Adrenal gland (tissue), 19 donors: ENCODE measurements at places on chromosomes 11 and 22.

DNA sequence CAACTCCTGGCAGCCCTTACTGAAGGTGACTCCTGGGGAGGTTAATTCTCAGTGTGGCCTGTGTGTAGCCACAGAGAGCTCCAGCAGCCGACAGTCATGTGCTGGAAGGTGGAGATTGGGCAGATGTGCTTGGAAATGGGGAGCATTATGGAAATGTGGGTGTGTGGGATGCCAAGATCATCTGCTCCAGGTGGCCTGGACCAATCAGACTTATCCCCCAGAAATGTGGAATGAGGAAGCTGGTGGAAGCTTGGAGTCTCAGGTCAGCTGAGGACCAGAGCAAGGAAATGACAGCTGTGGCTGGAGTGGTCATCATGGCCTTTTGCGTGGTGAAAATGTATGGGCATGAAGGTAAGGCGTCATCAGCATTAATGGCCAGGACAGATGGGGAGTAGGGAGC is 234.0 kb downstream of the MIAT start:
- no peaks in the 10 kb centered on the region for H3K36me3 ChIP-seq
- DNase-seq, result no peak
- H3K27me3 ChIP-seq, result no peaks in the 10 kb centered on the region

DNA sequence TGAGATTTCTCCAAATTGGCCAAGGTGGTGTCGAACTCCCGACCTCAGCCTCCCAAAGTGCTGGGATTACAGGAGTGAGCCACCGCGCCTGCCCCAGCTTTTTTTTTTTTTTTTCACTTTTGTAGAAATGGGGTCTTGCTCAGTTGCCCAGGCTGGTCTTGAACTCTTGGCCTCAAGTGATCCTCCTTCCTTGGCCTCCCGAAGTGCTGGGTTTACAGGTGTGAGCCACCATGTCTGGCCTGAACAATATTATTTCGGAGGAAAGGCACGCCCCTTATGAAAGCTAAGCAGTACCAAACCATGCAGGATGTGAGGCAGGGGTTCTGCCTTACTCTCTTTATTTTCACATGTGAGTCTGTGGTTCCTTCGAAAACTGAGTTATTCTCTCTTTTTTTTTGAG is 16.1 kb downstream of the MTCH2 start:
- DNase-seq, result no peak
- H3K27ac ChIP-seq, result no peak overlapping the region
- H3K27me3 ChIP-seq, result no peaks in the 10 kb centered on the region
- H3K36me3 ChIP-seq, result peaks cover 94% of the 10 kb centered on the region

GRCh38 chr11:12288212-12288930 is 89.0 kb upstream of the PARVA start:
- peak; percentile 72 for DNase-seq
- peaks cover 8% of the 10 kb centered on the region for H3K4me1 ChIP-seq
- H3K27ac ChIP-seq, result peak overlapping the region; percentile 55
- no peaks in the 10 kb centered on the region for H3K36me3 ChIP-seq
- no peak overlapping the region for H3K4me3 ChIP-seq

- H3K27ac ChIP-seq, result no peak overlapping the region
- H3K27me3 ChIP-seq, result no peaks in the 10 kb centered on the region
- H3K4me3 ChIP-seq, result no peak overlapping the region
Observed at GRCh38 chr11:31529701-31530100, 20.1 kb downstream of the ELP4 start.

GRCh38 chr11:92837595-92837994 is 131.9 kb upstream of the MTNR1B start:
- H3K36me3 ChIP-seq, result no peaks in the 10 kb centered on the region
- H3K4me1 ChIP-seq, result no peaks in the 10 kb centered on the region
- H3K27ac ChIP-seq, result no peak overlapping the region
- H3K4me3 ChIP-seq, result no peak overlapping the region

GRCh38 chr22:43308060-43308830 is 34.9 kb downstream of the SCUBE1 start:
- H3K4me3 ChIP-seq, result no peak overlapping the region
- DNase-seq, result no peak
- no peaks in the 10 kb centered on the region for H3K4me1 ChIP-seq
- H3K27me3 ChIP-seq, result no peaks in the 10 kb centered on the region
- H3K27ac ChIP-seq, result no peak overlapping the region

- no peak overlapping the region for H3K4me3 ChIP-seq
- no peaks in the 10 kb centered on the region for H3K27me3 ChIP-seq
Observed at GRCh38 chr22:17087498-17088131, 2.8 kb downstream of the IL17RA start.
